ENCODE measurements at places on chromosomes 5 and 9.

DNA sequence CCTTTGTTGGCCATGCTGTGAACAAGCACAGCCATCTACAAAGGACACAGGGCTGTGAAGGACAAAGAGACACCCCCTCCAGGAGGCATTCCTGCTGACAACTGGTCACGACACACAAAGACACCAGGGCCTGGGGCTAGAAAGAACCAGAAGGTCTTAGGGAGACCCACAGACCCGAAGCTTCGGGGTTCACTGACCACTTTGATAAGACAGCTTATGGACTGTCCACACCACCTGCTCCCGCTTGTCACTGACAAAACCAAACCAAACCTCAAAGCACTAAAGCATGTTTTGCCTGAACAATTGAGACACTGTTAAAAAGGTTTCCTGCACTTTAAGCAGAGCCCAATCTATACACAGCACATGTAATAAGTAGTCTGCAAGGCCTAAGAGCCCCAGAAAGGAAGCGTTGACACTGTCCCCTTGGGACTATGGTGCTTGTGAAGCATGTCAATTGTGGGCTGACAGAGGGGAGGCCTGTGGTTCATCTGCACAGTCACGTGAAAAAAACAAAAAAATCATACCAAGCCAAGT lies 185.0 kb downstream of the GAPVD1 start:
- DNase-seq, result no peak

DNA sequence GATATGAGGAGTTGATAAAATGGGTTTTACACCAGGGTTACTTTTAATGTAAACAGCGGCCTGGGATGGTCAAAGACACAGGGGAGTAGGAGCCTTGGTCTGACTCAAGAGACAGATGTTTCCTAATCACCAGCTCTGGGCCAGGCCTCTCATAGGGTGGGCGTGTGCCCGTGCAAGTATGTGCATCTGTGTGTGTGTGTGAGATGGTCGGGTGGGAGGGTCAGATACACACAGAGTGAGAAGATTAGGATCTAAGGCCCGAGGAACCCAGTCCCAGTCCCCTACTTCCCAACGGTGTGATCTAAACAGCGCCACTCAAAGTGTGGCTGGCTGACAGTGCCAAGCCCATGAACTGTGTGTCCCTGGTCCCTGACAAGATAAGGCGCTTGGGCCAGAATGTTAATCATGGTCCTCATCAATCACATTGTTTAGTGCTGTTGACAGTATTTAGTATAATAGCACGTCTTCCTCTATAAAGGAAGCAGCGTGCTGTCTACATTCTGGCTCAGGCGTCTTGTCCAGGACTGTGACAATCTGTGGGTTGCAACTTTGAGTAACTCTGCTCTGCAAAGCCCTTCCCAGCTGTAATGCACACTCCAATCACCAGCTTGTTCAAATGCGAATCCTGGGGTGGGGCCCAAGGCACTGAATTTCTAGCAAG lies 173.7 kb downstream of the DAB2IP start:
- no peak for DNase-seq

GRCh38 chr5:4533457-4534105 lies 606.5 kb upstream of the ADAMTS16 start:
- DNase-seq, result no peak

DNA sequence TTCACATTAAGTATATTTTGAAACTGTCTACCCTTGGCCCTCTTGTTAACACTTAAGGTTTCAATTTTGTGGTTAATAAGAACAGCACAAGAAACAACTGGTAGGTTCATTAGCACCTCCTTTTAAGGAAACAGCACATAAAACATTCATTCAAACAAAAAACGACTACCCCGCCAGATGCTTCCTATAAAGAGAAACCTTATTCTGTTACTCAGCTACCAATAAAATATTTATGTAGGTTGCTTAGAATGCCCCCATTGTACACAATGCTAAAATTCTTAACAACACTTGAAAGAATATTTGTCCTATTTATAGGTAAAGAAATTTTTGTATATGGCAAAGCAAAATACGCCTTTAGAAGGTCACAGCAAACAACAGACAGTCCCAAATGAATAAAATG lies 23.2 kb downstream of the CDK5RAP2 start:
- DNase-seq, result no peak

GRCh38 chr5:114782177-114782576 lies 387.5 kb downstream of the TRIM36 start:
- no peak for DNase-seq

DNA sequence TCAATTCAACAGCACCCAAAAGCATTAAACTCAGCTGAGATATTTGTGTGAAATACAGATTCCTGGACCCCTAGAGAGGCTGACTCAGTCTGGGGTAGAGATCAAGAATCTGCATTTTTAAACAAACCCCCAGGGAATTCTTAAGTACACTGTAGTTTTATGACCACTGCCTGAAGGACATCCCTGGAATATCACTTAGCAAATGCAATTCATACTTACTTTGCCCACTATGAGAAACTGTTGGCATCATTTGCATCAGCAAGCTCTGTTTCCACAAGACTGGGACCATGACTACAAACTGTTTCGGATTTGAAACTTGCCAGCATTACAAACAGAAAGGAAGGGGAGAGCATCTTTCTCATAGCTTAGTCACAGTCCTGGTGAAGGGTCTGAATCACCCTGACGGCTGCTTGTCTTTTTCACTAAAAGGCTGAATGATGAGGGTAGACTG lies 63.7 kb downstream of the MLLT3 start:
- DNase-seq, result peak; percentile 37

- no peak for DNase-seq
These were observed 112.3 kb upstream of the GDNF start for GRCh38 chr5:37951946-37952721.

- no peak for DNase-seq
These were observed 95.3 kb upstream of the ITGA2 start for GRCh38 chr5:52893863-52894262.

DNA sequence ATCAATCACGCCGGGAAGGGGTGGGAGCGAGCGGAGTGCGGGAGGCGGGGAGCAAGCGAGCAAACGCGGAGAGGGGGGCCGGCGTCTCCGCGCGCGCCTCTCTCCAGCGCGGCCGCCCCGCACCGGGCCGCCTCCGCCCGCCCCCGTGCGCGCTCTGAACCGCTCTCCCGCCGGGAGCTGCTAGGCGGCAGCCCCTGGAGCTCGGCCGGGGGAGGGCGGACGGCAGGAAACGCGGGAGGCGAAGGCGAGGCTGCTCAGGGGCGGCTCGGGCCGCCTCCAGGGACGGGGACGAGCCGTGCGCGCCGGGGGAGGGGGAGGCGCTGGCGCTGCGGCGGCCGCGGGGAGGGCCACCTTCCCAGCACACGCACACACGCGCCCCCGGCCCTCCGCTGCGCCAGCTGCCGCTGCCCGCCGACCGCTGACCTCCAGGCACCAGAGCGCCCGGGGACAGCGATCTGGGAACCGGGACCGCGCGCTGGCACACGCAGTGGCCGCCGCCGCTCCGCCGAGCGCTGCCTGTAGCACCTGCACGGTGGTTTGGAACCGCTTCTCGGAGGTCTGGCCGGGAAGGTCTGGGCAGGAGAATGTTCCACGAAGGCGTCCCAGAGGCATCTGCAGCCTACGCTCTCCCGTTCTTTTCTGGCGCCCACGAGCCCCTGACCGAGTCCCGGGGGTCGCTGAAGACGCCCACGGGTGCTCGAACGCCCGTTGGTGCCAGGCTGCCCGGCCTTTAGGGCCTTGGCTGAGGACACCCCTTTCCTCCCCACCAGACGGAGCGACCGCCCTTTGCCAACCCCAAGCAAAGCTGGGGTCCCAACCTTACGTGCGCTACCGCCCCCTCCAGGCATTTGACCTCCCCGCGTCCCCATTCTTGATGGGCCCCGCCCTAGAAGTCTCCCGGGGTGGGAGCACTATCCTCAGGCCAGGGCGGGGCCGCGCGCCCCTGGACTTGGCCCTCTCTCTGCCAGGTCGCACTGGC lies at the start of gene GABBR2:
TSS of gene GABBR2 (minus strand) at position 3 of the 979 bp plus-strand sequence. CDS start 198 bp downstream, outside the sequence.
- no peak for DNase-seq

GRCh38 chr5:163506095-163506457 lies 657 bp downstream of the MAT2B start:
- no peak for DNase-seq

Data from activated CD4-positive, alpha-beta T cell treated with anti-CD3 and anti-CD28 coated beads, Interleukin-2, amount 50 U/mL, for 48 hours (primary cell).